ENCODE measurements at places on chromosomes 13 and 19.

- no peaks in the 10 kb centered on the region for H3K27me3 ChIP-seq
- no peak for DNase-seq
- H3K4me1 ChIP-seq: peaks cover 4% of the 10 kb centered on the region
- no peak overlapping the region for H3K27ac ChIP-seq
Observed at GRCh38 chr13:77893066-77893465, 25.6 kb downstream of the EDNRB start.

DNA sequence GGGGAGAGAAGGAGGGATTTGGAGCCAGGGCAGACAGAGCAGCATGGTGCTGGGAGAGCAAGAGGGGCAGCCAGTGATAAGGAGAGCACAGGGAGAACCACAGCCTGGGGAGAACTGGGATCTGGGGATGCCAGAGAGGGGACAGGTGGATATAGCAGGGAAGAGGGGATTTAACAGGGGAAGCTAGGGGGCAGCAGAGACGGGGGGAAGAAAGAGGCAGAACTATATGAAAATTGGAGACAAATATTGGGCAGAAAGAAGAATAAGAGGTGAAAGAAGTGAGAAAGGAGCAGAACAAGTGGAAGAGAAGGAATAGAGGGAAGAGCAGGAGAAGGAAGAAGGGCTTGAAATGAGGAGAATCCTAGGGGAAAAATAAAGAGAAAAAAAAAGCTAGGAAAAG is 6.5 kb upstream of the ZNF528 start:
- H3K27ac ChIP-seq: no peak overlapping the region
- no peaks in the 10 kb centered on the region for H3K27me3 ChIP-seq
- peaks cover 7% of the 10 kb centered on the region for H3K36me3 ChIP-seq
- no peak for DNase-seq
- H3K4me3 ChIP-seq: no peak overlapping the region

GRCh38 chr13:27081893-27082679 is 89.5 kb downstream of the USP12 start:
- no peaks in the 10 kb centered on the region for H3K36me3 ChIP-seq
- H3K27ac ChIP-seq: no peak overlapping the region
- no peak for DNase-seq
- no peak overlapping the region for H3K4me3 ChIP-seq
- no peaks in the 10 kb centered on the region for H3K27me3 ChIP-seq
- H3K4me1 ChIP-seq: no peaks in the 10 kb centered on the region

GRCh38 chr13:50410921-50411746 is 395.9 kb downstream of the KCNRG start:
- H3K36me3 ChIP-seq: no peaks in the 10 kb centered on the region
- H3K4me3 ChIP-seq: no peak overlapping the region
- no peaks in the 10 kb centered on the region for H3K27me3 ChIP-seq
- H3K4me1 ChIP-seq: no peaks in the 10 kb centered on the region

GRCh38 chr19:9065457-9066014 is 21.3 kb upstream of the OR1M1 start:
- H3K27me3 ChIP-seq: no peaks in the 10 kb centered on the region
- DNase-seq: no peak
- H3K4me1 ChIP-seq: no peaks in the 10 kb centered on the region
- H3K36me3 ChIP-seq: no peaks in the 10 kb centered on the region

DNA sequence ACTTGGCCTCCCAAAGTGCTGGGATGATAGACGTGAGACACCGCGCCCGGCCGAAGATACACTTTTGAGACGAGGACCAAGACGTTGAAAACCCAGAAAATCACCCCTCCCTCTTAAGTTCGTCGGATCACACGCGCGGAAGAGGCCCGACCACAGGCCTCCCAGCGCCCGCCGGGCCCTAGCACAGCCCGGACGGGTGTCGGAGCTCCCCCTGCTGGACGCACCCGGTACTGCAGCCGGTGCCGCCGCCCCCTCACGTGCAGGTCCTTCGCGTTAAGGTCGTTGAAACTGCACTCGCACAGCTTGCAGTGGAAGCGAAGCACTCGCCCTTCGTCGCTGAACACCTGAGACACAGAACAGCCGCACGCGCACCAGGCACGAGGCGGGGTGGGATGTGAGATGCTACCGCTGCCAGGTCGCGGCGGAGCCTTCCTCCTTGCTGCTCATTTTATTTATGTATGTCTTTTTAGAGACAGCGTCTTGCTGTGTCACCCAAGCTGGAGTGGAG is 35.7 kb upstream of the MATK start:
- DNase-seq: no peak
- H3K27ac ChIP-seq: no peak overlapping the region
- H3K4me3 ChIP-seq: no peak overlapping the region
- H3K36me3 ChIP-seq: no peaks in the 10 kb centered on the region
- no peaks in the 10 kb centered on the region for H3K27me3 ChIP-seq
- H3K4me1 ChIP-seq: no peaks in the 10 kb centered on the region

Data from breast epithelium (tissue), 4 donors.